ENCODE measurements at places on chromosomes 3 and 15. TPM values are rescaled to one million over a fixed set of nuclear protein-coding genes. Genes with fewer than 3 reads are reported as not detected.
A peak's percentile ranks its signal among the peaks of the same experiment; 100 is the strongest.

GRCh38 chr3:46695177-46695961 is 1.9 kb upstream of the ALS2CL start:
- DNase-seq: peak; percentile 84
- H3K27ac ChIP-seq: no peak overlapping the region
- no peaks in the 10 kb centered on the region for H3K4me1 ChIP-seq
- no peak overlapping the region for H3K4me3 ChIP-seq
- peaks cover 4% of the 10 kb centered on the region for H3K27me3 ChIP-seq

- no peaks in the 10 kb centered on the region for H3K36me3 ChIP-seq
- no peak for DNase-seq
- H3K4me1 ChIP-seq: 0 out of 2 replicates have a peak, but pooled peaks cover 4% of the 10 kb centered on the region
- no peaks in the 10 kb centered on the region for H3K27me3 ChIP-seq
- no peak overlapping the region for H3K27ac ChIP-seq
These were observed 74.6 kb upstream of the ARL6 start for GRCh38 chr3:97689962-97690361.

GRCh38 chr3:109337393-109337792 is at the start of gene DPPA4:
DPPA4 (minus strand) TSS chr3:109337546; CDS start chr3:109337517, 29 bp downstream.
- H3K4me3 ChIP-seq: peak within 1 kb of the TSS; percentile 99
- no peaks in the 10 kb centered on the region for H3K27me3 ChIP-seq
- DNase-seq: peak; percentile 84

Gene GOLGA8S
- 0.07 TPM for total RNA-seq

DNA sequence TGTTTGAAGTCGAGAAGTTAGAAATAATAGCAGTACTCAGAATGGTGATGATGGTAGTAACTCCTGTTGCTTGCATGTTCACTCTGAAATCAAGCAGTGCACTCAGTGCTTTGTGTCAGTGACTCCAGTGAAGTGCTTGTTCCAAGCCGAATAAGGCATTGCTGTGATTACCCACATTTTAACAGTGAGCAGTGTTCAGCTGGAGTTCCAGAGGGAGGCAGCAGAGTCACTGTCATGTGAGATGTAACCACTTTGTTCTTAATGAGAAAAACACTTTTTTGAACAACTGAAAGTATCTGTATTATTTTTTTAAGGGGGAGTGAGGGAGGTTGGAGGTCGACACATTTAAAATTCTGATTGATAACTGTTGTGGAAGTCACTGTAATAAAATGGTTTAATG is 3.7 kb downstream of the MDFIC2 start:
- H3K27me3 ChIP-seq: no peaks in the 10 kb centered on the region
- no peak overlapping the region for H3K4me3 ChIP-seq
- H3K36me3 ChIP-seq: no peaks in the 10 kb centered on the region
- no peaks in the 10 kb centered on the region for H3K4me1 ChIP-seq
- H3K27ac ChIP-seq: no peak overlapping the region
- peak; percentile 43 for DNase-seq

Gene HRG
- not detected for total RNA-seq

Gene NGLY1
- total RNA-seq: 28.8 TPM

Gene TMEM207
- not detected for total RNA-seq

- no peak overlapping the region for H3K4me3 ChIP-seq
- no peak for DNase-seq
- no peaks in the 10 kb centered on the region for H3K36me3 ChIP-seq
- H3K4me1 ChIP-seq: no peaks in the 10 kb centered on the region
- H3K27ac ChIP-seq: no peak overlapping the region
- H3K27me3 ChIP-seq: no peaks in the 10 kb centered on the region
These were observed 188.6 kb downstream of the SHQ1 start for GRCh38 chr3:72659596-72659995.

DNA sequence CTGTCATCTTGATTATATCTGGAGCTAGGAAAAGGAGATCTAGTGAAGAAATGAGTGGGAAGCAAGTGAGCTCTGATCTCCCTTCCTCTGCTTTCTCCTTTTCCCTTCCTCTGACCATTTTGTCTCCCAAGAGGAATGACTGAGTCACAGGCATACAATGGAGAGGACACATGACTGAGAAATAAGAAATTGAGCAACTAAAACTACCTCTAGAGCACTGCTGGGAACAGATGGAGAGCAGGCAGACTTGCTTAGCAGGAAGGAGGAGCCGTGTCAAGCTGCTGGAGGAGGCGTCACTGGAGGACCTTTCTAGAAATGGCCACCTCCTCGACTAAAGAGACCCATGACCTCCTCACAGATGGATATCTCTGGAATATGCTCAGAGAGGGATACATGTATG is 66.9 kb upstream of the MYO5C start:
- H3K4me1 ChIP-seq: no peaks in the 10 kb centered on the region
- no peak overlapping the region for H3K27ac ChIP-seq
- H3K36me3 ChIP-seq: peaks cover 17% of the 10 kb centered on the region
- H3K27me3 ChIP-seq: no peaks in the 10 kb centered on the region
- H3K4me3 ChIP-seq: no peak overlapping the region

DNA sequence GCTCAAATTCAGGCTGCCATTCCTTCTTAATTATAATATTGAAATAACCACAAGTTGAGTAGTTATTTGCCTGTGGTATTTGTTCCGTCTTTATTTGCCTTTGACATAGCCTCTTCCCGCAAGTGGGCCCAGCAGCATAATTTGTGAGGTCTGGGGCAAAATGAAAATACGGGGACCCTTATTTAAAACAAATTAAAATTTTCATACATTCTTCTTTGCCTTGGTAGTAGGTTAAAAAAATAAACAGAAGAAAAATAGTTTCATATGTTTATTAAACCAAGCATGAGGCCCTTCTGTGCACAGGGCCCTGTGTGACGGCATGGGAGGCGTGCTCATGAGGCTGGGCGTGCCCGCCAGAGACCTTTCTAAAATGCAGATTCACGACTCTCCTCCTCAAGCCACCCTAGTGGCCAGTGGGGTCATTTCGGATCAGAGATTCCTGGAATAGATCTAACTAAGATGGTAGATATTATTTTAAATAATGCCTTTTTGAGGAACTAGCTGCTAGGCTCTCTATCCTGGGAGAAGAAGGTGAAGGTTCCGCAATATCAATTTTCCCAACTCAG is 35.4 kb downstream of the MASP1 start:
- no peaks in the 10 kb centered on the region for H3K36me3 ChIP-seq
- H3K4me1 ChIP-seq: peaks cover 3% of the 10 kb centered on the region
- H3K4me3 ChIP-seq: no peak overlapping the region
- DNase-seq: no peak
- H3K27me3 ChIP-seq: no peaks in the 10 kb centered on the region

- no peak for DNase-seq
- no peaks in the 10 kb centered on the region for H3K4me1 ChIP-seq
- H3K36me3 ChIP-seq: no peaks in the 10 kb centered on the region
These were observed 95.2 kb downstream of the SEMA6D start for GRCh38 chr15:47812470-47812999.

GRCh38 chr3:81622395-81622794 is 139.1 kb downstream of the GBE1 start:
- no peak overlapping the region for H3K4me3 ChIP-seq
- no peaks in the 10 kb centered on the region for H3K27me3 ChIP-seq
- H3K27ac ChIP-seq: no peak overlapping the region
- no peak for DNase-seq
- no peaks in the 10 kb centered on the region for H3K36me3 ChIP-seq

Gene ST3GAL6
- 6.4 TPM for total RNA-seq

GRCh38 chr15:64535460-64536243 is 75.3 kb downstream of the ZNF609 start:
- H3K4me3 ChIP-seq: no peak overlapping the region
- H3K27me3 ChIP-seq: no peaks in the 10 kb centered on the region
- H3K36me3 ChIP-seq: peaks cover 3% of the 10 kb centered on the region
- H3K27ac ChIP-seq: no peak overlapping the region

Gene FGD5
- total RNA-seq: 7.8 TPM
